Suppressor macrophage treated with lipopolysaccharide for 4 hours (primary cell): ENCODE measurements at places on chromosomes 5 and 9.

DNA sequence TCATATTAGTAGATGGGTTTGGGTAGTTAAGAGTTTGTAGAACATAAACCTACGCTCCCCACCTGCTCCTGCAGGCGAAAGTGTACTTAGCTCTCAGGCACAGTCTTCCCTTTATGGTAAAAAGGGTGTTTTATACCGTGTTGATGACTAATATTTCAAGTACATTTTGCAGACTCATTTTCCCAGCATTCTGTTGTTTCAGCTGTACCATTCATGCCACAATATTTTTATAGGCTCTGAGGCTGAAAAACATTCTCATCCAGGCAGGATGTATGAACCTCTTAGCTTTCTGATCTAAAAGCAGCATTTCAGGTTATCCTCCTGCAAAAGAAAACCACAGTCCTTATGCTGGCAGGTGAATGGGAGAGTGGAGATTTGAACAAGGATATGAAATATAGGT lies 231.4 kb downstream of the NR2F1-AS1 start:
- DNase-seq, result no peak

DNA sequence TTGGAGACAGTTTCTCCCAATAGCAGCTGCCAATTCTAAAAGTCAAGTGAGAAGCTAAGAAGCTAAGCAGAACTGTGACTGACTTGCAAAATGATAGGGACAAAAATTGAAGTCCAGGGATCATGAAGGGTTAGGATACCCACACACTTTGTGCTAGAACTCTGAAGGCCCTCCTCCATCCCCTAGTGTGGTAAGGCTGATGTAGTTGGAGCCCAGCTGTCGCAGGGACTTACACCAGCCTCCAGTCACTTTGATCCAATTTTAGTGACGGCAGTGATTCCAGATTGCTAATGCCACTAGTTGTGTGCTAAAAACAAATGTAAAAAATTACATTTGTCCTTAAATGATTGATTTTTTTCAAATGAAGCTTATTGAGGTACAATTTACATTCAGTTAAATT lies 742.7 kb upstream of the ZNF608 start:
- no peak for DNase-seq

DNA sequence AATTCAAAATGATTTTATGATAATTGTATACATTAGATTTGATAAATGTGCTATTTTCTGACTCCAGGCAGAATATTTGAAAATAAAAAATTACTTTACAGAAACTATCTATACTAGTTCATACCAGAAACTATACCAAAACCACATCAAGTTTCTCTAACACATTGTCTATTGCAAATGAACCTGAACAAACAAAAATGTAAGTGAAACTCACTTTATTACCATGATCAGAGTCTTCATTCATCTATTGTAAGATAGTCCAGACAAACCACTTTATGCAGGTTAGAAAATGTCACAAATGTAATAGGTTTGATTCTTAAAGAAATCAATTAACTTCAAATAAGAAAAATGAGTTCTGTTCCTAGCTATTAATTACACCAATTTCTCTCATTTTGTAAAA lies 99.4 kb downstream of the OXCT1 start:
- DNase-seq, result no peak

DNA sequence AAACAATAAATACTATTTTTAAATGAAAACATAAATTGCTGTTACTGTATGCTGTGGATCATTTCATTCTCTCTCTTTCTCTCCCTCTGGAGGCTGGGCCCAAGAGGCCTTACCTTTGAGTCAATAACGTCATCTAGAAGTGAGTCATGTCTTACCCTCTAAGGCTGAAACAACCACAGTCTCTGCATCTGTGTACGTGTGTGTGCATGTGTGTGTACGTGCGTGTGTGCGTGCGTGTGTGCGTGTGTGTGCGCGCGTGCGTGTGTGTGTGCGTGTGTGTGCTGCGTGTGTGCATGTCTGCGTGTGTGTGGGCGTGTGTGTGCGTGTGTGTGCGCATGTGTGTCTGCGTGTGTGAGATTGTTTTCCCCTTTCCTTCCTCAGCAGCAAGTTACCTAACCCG lies 13.6 kb upstream of the IL17B start:
- no peak for DNase-seq

GRCh38 chr9:114432323-114433067 lies 44.7 kb upstream of the AKNA start:
- no peak for DNase-seq

- DNase-seq, result no peak
These were observed 185.3 kb downstream of the CDH18 start for GRCh38 chr5:19802686-19803085.

DNA sequence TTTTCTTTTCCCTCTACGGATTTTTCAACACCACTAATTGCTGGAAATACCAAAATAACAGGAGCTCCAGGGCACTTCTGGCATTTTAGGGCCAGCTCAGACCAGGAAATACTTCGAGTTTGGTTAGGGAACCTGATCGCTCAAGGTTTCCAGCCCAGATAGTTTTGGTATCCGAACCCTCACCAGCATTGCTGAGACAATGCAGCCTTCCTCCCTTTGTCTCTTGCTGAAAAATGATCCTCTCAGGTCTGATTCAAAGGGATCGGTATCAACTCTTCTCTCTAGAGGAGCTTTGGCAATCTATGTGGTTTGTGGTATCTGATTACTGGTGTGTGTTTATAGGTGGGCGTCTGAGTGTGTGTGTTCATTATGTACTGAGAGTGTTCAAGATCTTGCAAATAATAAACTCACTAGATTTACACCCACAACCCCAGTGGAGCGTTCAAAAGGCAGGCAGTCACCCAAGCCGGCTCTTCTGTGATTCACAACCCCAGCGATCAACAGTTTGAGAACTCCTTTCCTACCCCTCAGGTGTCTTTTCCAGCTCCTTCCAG lies 122.8 kb upstream of the EGFLAM start:
- no peak for DNase-seq

GRCh38 chr5:17619354-17619753 lies 9.2 kb downstream of the TAF11L12 start:
- no peak for DNase-seq

GRCh38 chr5:133399247-133399891 lies 213.0 kb downstream of the FSTL4 start:
- DNase-seq, result no peak

DNA sequence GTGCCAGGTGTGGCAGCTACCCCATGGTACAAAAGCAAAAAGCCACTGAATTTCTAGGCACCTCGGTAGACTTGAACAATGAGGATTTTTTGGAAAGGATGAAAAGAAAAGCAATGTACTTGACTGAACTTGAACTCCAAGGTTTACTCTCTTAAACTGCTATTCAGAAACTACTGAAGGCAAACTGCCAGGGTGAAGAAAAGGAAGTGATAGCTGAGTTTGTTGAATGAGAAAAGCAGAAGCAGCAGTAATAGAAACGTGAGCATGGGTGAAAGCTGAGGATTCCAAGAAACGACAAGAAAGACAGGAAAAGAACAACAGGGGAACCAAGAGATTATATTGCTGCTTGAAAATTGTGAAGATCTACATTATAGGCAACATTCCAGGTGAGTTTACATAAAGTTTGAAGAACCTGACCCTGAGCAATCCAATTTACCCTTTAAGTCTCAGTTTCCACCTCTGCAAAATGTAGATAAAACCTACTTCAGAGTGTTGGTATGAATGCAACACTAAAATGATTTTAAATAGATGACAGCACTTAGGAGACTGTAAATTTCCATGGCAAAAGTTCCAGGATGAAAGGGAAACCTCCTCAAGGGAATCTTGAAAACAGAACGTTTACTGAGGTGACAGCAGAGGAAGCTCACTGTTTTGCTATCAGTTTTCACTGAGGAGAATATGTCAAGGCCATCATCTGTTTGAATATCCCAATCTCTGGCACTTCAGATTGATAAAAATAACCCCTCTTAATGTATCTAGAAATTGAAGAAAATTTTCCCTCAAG lies 245.8 kb downstream of the SPATA31D1 start:
- peak; percentile 38 for DNase-seq

DNA sequence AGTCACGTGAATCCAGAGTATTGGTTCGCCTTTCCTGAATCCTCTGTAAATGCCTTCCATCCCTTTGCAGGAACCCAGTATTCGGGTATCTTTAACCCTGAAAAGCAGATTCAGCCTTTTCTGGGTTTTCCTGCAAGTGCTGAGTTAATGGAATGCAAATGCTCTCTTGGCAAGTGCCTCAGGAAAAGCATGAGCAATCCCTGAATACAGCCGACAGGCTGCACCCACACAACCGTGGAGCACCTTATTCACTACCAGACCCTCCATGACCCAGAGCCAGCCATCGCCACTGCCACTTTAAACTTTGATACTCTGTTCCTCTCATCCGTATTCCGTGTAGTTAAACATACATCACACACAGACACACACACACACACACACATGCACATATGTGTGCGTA lies 54.4 kb downstream of the ZNF622 start:
- DNase-seq, result no peak

- DNase-seq, result peak; percentile 36
These were observed 16.7 kb downstream of the SLC28A3 start for GRCh38 chr9:84323858-84324257.

- peak; percentile 50 for DNase-seq
These were observed 176.2 kb downstream of the DENND1A start for GRCh38 chr9:123753669-123754258.

DNA sequence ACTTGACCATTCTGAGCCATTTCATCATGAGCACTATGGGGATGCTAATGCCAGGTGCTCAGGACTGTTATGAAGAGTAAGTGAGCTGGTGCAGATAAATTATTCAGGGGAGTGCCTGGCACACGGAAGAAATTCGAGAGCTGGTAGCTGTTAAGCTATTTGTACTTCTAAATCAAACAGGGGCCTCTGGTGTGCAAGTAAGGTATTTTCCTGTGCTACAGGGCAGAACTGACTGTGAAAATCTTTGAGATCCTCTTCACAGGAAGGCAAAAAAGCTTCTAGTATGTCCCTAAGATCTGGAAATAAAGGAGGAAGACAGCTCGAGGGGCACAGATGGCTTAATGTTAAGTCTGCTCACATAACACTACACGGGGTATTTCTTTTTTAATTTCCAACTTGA lies 106.3 kb upstream of the SPOCK1 start:
- no peak for DNase-seq

- DNase-seq, result peak; percentile 79
These were observed 56.1 kb downstream of the MEF2C start for GRCh38 chr5:88826646-88827585.

DNA sequence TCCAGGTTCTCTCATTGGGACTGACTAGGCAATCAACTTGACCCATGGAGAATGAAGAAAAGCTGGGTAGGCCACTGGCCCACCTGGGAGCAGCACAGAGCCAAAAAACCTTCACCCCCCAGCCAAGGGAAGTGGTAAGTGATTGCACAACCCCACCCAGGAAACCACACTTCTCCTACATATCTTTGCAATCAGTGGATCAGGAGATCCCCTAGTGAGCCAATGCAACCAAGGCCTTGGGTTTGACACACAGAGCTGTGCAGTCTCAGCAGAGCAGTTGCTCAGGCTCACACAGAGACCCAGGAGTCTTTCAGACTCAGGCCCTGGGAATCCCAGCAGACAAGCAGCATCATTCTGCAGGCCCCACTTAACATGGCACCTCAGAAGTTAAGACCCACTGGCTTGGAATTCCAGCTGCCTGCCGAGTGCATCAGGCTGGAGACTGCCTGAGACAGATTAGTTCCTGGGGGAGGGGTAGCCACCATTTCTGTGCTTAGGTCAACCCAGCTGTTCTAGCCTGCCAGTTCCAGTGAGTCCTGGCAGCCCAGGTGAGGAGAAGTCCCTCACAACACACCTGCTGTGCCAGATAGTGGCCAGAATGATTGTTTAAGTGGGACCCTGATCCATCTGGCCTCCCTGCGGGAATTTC lies 136.4 kb downstream of the SAXO1 start:
- DNase-seq, result no peak

- no peak for DNase-seq
These were observed 682 bp downstream of the MAN1B1 start for GRCh38 chr9:137087409-137087925.

DNA sequence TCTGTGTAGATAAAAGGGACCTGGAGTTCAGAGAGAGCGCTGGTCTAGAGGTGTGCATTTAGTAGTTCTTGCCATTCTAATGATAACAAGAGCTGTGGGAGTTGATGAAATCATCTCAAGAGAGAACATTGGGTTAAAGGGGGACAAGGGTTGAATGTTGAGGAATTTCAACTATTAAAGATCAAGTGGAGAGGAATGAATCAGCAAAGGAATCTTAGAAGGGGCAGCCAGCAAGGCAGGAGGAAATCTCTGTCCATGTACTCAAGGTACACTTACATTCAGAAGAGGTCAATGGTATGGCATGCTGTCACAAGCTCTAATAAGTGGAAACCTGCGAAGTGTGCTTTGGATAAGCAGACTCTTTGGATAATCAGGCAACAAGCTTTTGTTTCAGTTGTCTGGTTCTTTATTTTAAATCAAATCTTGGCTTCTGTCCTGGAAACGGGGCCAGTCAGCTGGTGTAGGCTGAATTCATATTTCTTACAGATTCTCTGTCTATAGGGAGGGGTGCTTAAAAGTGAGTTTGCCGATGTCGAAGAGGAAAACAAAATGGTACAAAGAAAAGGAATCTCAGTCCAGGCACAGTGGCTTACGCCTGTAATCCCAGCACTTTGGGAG lies 320.5 kb upstream of the CD180 start:
- no peak for DNase-seq

DNA sequence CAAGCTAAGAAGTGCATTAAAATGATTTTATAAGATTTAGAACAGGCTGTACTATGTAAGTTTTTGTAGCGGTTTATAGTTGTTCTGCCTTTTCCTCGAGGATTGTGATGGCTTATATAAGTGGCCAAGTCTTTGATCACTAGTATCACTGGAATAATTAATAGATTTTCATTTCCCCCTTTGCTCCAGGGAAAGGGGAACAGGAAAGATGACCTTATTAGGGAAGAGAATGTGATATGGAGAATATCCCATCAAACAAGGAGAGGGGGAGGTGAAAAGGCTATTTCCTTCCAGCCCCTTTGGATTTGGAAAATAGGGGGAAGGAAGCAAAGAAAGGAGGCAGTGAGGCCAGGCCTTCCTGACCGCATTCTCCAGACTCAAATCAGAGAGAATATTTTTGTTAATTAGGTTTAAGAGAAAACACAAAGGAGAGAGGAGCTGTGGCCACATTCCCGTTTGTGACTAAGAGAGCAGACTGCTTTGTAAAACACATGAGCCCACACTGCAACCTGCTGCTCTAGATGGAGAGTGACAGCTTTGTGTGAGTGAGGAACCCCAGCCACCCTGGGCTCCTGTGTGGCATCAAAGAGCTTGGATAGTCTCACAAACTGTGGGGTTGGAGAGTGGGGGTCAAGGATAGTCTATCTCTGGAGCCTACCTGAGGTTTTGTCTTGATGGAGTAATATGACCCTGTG lies 359.5 kb downstream of the DTWD2 start:
- no peak for DNase-seq

GRCh38 chr5:7867260-7867659 lies 1.6 kb downstream of the FASTKD3 start:
- no peak for DNase-seq
